ENCODE measurements at places on chromosomes 11 and 22.

- no peak for DNase-seq
Observed at GRCh38 chr22:38124236-38124974, 13.9 kb upstream of the BAIAP2L2 start.

DNA sequence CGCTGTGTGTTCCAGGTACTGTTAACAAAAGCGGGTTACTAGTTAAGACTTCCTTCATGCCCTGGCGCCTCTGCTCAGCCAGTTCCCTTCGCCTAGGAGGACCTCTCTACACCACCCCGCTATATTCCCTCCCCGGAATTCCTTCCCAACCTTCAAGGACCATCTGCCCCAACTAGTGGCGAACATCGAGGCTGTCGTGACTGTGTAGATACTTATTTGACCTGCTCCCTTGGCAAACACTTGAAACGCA, 450 bp upstream of the BCL2L13 start:
- no peak for DNase-seq

DNA sequence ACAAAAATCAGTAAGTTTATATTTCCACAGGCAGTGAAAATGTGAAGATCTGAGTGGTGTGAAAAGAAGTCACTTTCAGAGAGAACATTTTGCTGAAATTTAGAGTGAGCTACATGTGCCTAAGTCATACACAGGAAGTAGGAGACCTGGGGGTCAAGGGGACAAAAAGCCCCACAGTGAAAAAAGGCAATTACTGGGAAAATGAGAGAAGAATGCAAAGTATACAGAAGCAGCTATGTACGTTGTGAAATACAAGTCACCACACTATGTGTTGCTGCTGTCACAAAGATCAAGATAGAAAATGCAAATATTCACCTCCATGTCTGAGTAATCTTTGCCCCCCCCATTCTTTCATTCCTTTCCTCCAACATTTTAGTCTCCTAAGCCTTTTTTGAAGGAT, 21.6 kb upstream of the SESN3 start:
- DNase-seq = no peak

DNA sequence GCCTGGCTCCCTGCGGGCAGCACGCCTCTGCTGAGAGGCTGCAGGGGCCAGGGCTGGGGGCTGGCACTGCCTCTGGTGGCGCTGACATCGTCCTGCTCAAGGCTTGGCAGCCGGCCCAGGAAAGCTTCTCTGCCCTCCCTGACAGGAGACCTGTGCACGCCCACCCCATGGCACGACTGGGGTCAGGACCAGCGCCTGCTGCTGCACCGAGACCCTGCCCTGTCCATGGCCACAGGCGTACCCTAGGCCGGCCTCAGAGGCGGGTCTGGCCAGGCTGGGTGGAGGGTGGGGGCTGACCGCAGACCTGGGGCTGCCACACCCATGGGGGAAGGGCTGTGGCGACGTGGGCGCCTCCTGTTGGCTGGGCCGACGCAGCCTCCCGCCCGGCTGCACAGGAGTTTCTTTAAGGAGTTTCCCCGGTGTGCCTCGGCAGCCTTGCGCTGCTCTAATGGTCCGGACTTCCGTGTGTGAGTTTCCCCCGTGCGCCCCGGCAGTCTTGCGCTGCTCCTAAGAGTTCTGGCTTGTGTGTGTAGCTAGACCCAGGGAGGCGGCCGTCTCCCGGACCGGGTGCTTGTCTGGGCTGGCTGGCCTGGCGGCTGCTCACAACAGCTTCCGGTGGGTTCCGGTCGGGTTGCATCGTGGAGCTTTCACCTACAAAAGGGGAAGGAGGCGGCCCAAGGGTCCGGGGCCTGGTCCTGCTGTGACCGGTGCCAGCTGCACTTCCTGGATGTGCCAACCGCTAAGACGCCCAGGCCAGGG, 4.6 kb downstream of the TRABD start:
- peak; percentile 61 for DNase-seq

DNA sequence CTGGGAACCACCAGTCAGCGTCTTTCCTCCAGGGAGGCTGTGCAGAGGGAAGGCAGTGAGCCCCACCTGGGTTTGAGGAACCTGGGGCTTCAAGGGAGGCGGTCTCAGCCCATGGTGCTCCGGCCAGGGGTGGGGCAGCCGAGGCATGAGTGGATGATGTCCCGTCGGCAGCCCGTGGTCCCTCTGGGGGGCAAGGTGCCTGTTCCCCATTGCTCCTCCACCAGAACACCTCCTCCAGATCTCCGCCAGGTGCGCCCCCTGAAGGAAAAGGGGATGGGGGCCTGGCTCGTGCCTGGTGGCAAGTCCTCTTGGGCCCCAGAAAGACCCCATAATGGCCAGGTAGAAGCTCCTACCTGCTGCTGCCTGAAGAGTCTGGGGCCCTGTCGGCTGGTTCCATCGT, 94.1 kb downstream of the KCNQ1 start:
- DNase-seq = no peak

GRCh38 chr11:65446446-65447277, 24.1 kb downstream of the NEAT1 start:
- no peak for DNase-seq

GRCh38 chr11:104946907-104947306, 21.5 kb downstream of the CASP4 start:
- DNase-seq = peak; percentile 41

DNA sequence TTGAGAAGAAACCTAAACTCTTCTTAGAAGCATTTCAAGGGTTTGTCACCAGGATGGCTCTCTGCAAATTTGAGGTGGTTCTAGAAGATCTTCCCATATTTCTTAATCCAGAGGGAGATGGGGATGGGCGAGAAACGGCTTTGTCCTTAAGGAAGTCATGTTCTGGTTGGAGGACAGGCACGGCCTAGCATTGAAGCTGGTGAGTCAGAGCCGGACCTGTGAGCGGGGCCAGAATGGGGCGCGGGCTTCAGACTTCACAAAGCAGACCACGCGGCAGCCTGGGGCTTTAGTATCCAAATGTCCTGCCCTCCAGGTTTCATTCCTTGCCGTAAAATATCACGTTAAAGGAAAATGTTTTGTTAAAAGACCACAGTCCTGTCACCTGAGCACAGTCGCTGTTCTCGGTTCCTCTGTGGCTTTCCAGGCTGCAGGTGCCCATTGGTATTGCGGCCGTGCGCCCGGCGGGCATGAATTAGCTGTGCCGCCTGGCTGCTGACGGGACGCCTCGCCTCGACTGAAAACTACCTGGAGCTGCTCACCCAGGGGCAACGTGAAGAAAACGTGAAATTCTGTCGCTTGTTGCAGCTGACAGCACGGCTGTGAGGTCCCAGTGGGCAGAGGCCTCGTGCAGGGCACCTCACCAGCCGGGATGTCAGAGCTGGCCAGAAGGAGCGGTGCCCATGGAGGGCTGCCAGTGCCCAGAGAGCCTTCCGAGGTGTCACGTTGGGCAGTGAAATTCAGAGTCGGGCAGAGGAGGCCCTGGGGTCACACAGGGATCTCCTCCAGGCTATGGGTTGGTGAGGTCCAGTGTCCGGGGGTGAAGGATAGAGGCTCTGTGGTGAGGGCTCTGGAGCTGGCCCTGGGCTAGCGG, 59.0 kb downstream of the LRP5 start:
- DNase-seq = no peak

DNA sequence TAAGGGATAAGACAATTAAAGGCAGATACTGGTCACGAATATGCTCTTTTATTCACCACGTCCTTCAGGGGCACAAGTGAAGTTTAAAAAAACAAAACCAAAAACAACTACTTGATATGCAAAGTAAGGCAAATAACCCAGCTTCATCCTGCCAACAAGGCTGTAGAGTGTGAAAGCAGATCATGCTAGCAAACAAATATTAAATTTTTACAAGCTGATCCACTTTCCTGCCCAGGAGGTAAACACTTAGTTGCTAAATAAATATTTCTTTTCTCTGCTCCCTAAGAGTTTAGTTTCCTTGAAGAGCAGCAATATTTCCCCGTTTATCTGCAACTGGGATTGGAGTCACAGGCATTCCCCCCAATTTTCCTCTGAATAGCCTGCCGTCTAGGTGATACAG, 300.2 kb downstream of the LARGE1 start:
- no peak for DNase-seq

GRCh38 chr11:46895821-46896220, 22.5 kb downstream of the LRP4 start:
- no peak for DNase-seq

DNA sequence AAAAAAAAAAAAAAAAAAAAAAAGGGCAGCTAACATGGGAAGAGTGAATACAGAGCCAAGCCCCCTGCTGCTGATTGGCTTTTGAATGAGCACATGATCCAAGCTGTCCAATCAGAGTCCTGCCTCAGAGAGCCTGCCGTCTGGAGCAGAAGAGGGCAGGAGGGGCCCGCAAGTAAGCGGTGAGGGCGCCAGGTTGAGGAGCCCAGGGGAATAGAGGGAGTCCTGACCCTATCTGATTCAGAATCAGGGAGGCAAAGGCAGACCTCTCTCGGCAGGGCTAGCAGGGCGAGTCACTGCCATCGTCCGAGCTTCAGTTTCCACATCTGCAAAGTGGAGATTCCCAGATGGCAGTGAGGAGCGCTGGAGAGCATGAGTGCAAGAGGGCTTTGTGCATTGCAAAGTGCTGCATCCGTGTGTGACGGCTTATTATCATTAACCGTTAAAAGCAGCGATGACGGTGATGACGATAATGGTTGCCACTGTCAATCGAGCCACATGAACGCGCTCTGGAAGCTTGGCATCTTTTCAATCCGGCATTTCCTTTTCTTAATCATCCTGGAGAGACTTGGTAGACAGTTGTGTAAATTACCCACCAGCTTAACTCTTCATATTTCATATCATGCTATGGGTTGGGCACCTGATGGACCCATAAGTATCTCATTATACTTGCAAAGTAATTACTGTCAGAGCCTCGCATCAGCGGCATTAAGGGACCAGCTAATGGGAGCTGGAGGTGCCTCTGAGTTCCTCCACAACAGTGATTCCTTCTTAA, 68.6 kb upstream of the ATXN10 start:
- DNase-seq = peak; percentile 79

GRCh38 chr11:96263238-96263763, 79.7 kb downstream of the MAML2 start:
- DNase-seq = no peak

DNA sequence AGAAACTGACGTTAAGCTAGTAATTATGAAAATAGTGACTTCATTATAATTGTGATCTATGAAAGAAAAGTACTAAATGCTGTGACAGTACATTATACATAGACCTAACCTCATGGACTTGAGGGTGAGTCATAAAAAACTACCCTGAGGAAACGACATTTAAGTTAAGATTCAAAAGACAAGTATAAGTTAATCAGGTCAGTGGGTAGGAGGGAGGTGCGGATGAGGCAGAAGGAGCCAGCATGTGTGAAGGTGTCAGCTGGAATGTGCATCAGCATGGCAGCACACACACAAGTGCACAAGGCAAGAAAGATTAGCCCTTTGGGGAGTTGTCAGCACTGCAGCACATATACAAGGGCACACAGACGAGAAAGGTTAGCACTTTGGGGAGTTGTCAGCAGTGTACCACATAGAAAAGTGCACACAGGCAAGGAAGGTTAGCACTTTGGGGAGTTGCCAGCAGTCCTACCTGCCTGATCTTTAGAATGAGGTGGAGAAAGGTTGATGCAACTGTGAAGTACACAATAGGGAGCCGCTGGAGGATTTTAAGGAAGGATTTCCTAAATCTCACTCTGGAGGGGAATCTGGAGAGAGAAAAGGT, 31.6 kb upstream of the CAVIN3 start:
- DNase-seq = peak; percentile 50

- peak; percentile 22 for DNase-seq
Observed at GRCh38 chr11:9982796-9983579, 311.0 kb downstream of the SBF2 start.

- DNase-seq = no peak
Observed at GRCh38 chr22:44665115-44665514, 36.9 kb upstream of the PRR5 start.

GRCh38 chr11:10565493-10565892, 3.0 kb downstream of the LYVE1 start:
- DNase-seq = no peak

DNA sequence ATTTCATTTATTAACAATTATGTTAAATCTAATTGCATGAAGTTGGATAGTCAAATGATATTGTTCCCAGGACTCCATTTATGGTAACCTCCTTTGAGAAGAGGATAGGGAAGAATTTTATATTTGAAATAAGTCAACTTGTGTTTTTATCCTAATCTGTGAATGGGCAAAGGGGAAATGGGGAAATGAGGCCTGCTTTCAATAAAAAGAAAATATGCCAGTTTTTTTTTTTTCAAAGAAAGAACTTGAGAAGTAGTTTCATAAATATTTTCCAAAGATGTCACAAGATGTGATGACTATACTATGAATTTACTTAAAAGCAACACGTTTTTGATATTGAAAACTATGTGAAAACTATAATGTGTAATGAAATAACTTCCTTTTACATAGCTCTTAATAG, 201.8 kb downstream of the TMEM135 start:
- no peak for DNase-seq
